Effector CD4-positive, alpha-beta T cell (primary cell): ENCODE measurements at places on chromosomes 11 and 22.

DNA sequence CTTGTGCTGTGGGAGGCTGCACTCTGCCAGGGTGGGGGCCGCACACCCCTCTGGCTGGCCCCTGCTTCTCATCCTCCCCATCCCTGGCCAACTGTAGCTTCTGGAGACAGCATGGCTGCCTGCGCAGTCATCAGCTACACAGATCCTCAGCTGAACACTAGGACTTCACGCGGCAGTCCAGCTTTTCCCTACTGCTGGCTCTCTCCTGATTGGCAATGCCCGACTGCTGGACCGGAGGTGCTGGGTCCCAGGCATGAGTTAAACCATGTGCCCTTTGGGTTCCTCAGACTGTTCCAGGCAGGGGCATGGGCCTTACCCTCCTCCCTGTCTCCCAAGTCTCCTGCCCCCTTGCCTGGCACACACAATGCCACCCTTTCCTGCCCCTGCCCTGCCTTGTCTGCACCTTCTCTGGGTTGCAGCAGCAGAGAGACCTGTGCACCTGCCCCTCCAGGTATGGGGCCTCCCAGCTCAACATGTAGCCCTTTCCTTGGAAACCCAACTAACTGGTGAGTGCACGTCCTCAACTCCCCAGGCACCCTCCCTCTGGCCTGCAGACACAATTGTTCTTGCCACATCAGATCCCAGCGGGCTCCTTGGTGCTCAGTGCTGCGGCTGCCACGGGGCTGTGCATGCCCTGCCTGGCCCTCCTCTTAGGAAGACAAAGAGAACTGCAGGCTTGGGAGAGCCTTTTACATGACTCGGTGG is 1039.2 kb downstream of the TBC1D22A start:
- DNase-seq = no peak

DNA sequence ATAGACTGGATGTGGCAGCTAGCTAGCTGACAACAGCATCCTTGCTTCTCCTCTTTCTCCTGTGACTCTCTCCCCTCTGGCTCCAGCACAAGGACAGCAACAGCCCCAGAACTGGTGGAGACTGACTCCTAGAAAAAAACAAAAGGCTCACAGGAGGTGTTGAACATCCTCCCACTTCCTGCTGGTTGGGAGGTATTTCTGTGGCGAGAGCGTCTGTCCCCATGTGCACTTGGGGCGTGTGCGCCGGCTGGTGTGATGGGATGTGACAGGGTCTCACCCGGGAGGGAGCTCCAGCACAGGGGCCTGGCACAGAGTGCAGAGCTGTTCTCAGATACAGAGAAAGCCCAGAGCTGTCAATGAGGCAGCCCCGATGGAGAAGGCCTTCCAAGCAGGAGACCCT is 107.2 kb upstream of the E2F8 start:
- DNase-seq = no peak

- no peak for DNase-seq
Measured at GRCh38 chr11:100719809-100720221, 32.7 kb downstream of the ARHGAP42 start.

- no peak for DNase-seq
Measured at GRCh38 chr11:80473562-80473961, 1032.7 kb upstream of the TENM4 start.

GRCh38 chr11:69518081-69518950 is 36.9 kb downstream of the LINC01488 start:
- no peak for DNase-seq

DNA sequence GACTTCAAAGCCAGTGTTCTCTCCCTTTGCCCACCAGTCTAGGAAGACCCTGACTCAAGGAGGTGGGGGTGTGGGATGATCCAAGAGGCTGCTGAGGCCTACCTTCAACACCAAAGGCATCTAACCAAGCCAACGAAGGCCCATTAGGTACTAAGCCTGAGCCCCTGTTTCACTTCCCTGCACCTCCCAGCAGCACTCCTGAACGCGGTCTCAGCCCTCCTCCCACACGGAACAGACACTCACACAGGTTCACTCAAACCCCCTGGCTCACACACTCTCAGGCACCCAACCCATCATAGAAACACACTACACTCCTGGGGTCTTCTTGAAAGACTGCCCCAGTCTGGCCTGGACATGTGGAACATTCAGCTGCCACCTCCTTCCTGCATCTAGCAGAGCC is 40.7 kb downstream of the SLC22A12 start:
- no peak for DNase-seq

DNA sequence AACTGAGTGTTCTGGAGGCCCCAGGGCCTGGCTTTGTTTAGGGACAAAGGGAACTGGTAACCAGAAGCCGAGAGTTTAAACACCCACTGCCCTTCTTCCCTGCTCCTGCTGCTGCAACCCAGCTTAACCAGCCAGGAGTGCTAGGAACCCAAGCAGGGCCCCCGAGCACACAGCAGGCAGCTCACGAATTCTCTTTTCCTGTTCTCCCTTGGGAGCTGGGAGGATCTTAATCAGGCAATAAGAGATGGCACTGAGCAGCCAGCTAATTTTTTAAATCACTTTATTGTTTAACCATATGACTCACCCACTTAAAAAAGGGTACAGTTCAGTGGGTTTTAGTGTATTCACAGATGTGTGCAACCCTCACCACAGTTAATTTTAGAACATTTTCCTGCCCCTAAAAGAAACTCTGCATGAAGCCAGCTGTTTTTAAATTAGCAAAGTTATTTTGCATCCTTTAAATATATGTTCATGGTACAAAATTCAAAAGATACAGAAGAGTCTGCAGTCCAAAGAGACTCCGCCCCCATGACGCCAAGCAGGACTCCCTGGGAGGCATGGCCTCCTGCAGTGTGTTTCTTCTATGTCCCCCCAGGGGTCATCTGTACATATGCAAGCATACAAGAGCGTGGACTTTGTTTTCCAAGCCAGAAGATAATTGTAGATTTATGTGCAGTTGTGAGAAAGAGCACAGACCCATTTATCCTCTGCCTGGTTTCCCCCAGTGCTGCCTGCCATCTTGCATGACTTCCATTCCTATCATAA is 18.9 kb upstream of the PPP6R3 start:
- DNase-seq = no peak
